ENCODE measurements at places on chromosomes 5 and 9.

- no peak for DNase-seq
Measured at GRCh38 chr9:134484479-134484878, 157.1 kb upstream of the COL5A1 start.

GRCh38 chr5:28499766-28500290, 1461.4 kb upstream of the CDH9 start:
- no peak for DNase-seq

GRCh38 chr5:76007904-76008303, 75.3 kb upstream of the SV2C start:
- no peak for DNase-seq

- DNase-seq, result no peak
Measured at GRCh38 chr9:134814598-134815215, 65.9 kb upstream of the FCN2 start.

DNA sequence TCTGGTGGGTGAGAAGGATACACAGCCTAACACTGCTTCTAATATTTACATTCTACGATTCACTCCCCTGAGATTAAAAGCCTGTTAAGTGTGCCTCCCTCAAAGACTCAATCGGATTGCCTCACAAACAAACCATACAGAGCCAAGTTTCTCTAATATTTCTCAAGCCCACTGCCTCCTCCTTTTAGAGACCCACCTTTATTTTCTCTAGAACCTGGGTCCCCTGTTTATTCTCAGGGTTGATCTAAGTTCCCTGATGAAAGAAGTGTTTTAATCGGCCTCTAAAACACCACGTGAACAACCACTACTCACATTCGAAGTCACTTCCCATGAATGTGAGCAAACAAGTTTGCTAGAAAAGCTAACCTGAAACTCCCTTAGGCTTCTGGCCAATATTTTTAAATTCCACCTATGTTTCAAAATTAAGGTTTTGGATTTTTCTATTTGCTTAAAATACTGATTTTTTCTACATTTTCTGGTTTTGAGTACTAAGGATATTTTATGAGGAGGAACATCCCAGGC, 76.5 kb downstream of the GLIS3 start:
- DNase-seq, result no peak
